NCI-H1092 (cell line): ENCODE measurements at places on chromosomes 4 and X.
A peak's percentile ranks its signal among the peaks of the same experiment; 100 is the strongest.

- no peak for DNase-seq
Observed at GRCh38 chr4:7847206-7847605, 92.5 kb downstream of the AFAP1 start.

DNA sequence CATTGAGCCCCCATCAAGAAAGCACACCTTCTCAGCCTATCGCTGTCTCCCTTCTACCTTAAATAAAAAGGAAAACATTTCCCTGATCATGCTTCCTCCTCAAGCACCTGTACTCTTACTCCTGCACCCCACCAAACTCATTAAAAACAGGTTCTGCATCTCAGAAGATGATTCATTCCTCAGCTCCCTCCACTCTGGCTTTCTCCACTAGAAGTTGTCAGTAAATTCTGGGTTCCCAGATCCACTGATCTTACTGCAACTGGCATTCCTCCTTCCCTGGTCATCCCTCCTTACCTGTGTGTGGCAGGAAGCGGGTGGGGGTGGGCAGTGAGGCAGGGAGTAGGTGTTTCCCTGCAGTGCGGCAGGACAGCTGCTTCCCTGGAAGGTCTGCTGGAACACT is 108.8 kb downstream of the GPR143 start:
- DNase-seq: no peak

DNA sequence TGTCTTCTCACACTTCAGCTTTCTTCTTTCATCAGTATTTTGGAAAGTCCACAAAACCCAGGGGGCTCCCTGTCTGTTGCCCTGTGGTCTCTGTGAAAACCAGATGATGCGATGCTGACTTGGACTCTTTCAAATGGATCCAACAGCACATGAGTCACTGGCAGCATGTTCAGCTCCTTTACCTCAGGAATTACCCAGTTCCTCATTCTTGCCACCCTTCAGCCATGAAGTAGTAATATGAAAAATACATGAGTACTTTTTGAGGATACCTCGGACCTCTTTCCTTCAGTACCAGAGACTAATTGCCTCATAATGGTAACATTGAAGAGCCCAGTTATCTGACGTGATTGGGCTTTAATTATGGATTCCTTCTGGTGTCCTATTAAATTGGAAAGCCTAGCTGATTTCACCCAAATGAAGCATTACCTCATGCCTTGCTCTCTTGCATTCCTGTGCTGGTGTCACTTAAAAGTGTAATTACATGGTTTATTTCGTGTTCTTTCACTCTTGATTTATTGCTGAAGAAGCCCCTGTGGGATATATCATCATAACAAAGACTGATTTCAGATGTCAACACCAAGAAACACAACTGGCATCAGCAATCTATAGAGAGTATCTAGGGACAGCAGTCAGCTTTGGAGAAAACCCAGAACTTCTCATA is 63.4 kb downstream of the NFKB1 start:
- no peak for DNase-seq

- DNase-seq: no peak
Observed at GRCh38 chr4:107586371-107586770, 133.7 kb downstream of the PAPSS1 start.

- no peak for DNase-seq
Observed at GRCh38 chr4:129014566-129015509, 78.5 kb downstream of the SCLT1 start.

DNA sequence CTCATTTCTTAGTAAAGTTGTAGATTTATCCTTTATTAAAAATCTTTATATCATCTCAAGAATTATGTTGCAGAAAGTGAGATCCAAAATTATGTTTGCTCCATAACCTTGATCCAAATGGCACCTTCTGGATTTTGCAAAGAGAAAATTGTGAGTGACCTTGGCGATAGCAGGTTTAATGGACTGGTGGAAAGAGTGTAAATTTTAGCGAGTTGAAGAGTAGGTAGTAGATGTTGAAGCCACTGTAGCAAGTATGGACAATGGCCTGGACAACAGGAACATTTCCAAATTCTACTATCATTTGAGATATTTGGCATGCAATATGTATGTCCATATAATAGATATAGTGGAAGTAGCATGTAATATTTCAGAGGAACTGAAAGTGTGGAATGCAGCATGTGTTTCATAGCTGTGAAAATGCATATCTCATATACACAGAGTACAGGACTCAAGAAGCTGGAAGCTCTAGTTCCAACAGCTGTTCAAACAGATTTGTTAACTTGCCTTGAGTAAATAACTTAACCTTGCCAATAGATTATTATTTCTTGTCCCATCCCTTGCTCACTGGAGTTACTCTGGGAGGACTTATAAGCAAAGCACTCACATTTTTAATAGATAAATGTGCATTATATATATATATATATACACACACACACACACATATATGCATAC is 152.5 kb upstream of the TLL1 start:
- DNase-seq: no peak

GRCh38 chr4:153166716-153167501 is 37.3 kb upstream of the TRIM2 start:
- no peak for DNase-seq

GRCh38 chr4:129583868-129584267 is 487.9 kb downstream of the C4orf33 start:
- DNase-seq: no peak

DNA sequence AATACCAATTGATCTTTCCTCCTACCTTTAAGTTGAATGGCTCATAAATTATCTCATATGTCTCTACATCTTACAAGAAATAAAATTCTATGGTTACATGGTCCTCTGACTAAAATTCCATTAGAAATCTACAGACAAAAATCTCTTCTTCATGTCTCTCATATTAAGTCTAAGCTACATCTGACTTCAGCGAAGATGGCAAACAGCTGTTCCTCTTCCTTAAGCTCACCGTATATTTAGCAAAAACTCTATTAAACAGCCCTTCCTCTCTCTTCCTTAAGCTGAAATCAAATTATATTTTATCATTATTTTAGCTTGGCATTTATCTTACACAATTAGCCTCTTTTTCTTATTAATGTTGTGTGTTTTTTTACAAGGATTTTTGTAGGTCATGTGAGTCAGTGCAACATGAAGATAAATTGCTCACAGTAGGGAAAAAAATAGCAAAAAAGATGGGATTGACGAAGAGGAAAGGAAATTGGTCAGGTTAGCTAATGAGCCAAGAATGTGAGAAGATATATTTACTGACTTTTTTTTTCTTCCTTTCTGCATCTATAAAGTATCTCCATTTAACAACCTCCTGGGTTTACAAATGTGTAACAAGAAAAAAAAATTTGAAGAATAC is 2412.8 kb downstream of the ARAP2 start:
- no peak for DNase-seq

- peak; percentile 57 for DNase-seq
Observed at GRCh38 chrX:153723351-153724251, 586 bp downstream of the BCAP31 start.

DNA sequence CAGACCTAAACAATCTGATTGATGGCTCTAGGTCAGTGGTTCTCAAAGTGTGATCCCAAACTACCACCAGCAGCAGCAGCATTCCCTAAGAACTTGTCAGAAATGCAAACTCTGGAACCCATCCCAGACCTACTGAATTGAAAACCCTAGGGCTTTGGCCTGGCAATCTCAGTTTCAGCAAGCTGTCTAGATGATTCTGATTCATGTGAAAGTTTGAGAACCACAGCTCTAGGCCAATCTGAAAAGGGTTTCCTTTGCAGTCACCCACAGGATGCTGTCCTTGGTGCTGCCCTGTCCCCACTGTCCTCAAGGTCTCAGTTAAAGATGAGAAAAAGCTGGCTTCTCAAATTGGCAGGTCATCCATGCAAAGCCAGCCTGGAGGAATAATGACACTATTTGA is 34.8 kb downstream of the SMPX start:
- no peak for DNase-seq

- no peak for DNase-seq
Observed at GRCh38 chr4:87058356-87059073, 123.7 kb downstream of the AFF1 start.

GRCh38 chr4:55032179-55032578 is 93.2 kb downstream of the KDR start:
- no peak for DNase-seq

DNA sequence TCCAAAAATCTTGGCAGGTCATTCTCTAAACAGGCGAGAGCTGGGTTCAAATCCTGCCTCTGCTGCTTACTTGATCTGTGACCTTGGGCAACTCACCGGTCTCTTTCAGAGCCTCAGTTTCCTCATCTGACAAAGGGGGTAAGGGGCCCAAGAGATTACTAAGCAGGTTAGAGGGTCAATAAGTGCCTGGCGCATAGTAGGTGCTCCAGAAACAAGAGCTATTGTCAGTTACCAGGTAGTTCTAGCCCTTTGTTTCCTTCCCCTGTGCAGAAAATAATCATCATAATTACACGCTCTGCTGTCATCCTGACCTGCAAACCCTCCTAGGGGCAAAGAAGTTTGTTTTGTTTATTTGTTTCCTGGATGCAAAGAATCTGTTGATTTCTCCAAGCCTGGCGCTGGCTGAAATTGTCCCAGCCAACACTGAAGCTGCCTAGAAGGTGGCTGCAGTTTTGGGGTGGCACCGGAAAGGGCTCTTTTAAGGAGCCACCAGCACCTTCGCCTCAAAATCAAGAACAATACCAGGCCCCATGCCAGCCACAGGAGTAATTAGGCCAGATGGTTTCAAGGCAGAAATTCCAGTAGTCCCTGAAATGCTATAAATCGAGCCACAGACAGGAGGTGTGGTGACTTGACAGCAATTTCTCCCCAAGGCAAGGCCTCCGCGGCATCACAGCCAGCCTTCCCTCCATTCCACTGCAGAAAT is 10.2 kb upstream of the KIAA0232 start:
- DNase-seq: no peak

- no peak for DNase-seq
Observed at GRCh38 chr4:76443376-76443775, 8.3 kb downstream of the SHROOM3 start.

GRCh38 chrX:129108936-129109335 is 414.4 kb downstream of the SMARCA1 start:
- peak; percentile 75 for DNase-seq

- no peak for DNase-seq
Observed at GRCh38 chrX:23911126-23911835, 3.5 kb downstream of the CXorf58 start.

- no peak for DNase-seq
Observed at GRCh38 chr4:41359836-41360213, 103.1 kb downstream of the UCHL1 start.

- no peak for DNase-seq
Observed at GRCh38 chr4:2284161-2284933, 22.4 kb upstream of the MXD4 start.

DNA sequence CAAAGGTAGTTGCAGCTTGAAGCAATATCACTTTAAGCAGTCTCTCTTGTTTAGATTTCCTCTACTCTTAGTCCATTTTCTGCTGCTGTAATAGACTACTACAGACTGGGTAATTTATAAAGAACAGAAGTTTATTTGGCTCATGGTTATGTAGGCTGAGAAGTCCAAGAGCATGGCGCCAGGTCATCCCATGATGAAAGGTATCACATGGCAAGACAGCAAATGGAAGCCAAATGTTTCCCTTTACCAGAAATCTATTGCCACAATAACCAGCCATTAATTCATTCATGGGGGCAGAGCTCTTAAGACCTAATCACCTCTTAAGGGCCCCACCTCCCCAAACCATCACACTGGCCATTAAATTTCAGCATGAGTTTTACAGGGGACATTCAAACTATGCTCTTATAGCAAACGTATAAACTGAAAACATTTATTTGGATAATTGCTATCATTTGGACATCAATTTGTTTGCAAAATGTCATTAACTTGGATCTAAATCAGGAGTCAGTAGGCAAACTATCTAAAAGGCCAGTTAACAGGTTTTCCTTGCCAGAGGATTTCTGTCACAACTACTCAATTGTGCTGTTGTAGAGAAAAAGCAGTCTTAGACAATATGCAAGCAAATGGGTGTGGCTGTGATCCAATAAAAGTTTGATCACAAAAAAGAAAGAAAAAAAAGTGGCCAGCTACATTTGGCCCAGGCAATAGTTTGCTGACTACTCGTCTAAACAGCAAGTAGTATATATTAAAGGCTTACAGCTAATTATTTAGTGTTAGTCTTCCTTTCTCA is 75.7 kb upstream of the GUCY1A1 start:
- no peak for DNase-seq

GRCh38 chr4:122156819-122157218 is 4.7 kb downstream of the BLTP1 start:
- no peak for DNase-seq

DNA sequence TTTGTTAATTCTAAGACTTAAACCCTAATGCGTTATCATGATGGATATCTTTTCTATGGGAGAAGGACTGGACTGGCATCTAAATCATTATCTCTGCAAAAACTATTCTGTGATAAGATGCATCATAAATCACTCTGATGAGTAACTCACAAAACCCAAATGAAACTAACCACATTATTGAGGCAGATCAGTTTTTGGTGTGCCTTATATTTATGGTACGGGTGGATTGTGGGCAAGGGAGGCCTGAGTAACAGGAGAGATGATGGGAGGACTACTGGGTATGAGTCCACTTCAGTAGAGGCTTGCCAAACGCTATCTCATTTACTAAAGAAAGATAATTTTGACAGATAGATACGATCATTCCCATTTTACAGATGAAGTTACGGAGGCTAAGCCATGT is 66.4 kb upstream of the GUCY1A1 start:
- no peak for DNase-seq

GRCh38 chr4:13711233-13711785 is 83.8 kb upstream of the BOD1L1 start:
- DNase-seq: no peak

- DNase-seq: peak; percentile 12
Observed at GRCh38 chr4:127479031-127479622, 153.6 kb upstream of the INTU start.

GRCh38 chr4:101289306-101289705 is 58.0 kb downstream of the PPP3CA start:
- DNase-seq: no peak

DNA sequence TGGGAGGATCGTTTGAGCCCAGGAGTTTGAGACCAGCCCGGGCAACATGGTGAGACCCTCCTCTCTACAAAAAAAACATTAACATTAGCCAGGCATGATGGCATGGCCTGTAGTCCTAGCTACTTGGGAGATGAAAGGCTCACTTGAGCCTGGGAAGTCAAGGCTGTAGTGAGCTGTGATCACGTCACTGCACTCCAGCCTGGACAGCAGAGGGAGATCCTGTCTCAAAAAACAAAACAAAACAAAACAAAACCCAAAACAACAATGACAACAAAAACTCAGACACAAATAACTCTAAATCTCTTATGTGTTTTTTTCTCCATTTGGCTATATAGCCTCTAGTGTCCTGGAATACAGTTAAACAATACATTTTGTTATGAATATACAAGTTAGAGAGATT is 127.3 kb upstream of the STK26 start:
- DNase-seq: no peak

DNA sequence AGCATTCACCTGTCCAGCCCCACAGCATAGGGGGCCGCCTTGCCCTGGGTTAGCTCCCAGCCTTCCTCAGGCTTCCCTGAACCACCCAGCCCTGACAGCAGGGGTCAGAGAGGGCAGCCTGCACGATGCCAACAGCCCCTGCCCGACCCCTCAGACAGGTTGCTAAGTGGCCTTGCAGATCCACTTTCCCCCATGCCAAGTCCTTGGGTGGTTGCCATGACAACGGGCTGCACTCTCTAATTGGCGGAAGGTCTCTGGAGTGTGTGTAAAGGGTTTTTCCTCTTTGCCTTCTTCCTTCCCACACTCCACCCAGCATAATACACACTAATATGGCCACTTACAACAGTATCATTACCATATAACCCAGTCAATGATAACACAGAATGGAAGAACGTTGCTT is 99.6 kb upstream of the AFAP1 start:
- DNase-seq: peak; percentile 96

GRCh38 chr4:98148856-98149255 is 5.6 kb upstream of the STPG2 start:
- no peak for DNase-seq
